ENCODE measurements at places on chromosomes 3 and 15.

DNA sequence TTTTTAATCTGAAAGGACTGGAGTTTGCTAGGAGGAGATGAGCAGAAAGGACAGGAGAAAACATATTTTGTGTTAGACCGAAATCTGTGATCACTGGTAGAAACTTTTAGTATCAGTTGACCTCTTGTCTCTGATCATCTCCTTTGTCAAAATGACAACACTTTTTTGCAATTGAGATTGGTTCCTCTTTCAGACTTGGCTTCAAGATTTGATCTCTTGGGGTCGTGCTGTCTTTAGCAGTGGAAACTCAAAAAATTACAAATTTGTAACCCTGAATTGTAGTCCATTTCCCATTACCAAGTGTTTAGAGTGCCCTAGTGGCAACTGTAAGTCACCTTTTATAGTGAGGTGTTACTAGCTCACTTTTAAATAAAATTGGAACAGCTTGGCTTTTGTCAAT lies 107.4 kb downstream of the KLHL25 start:
- DNase-seq = no peak

GRCh38 chr3:154095832-154096421 lies 25.3 kb upstream of the ARHGEF26 start:
- no peak for DNase-seq

GRCh38 chr15:65079580-65079979 lies 3.0 kb downstream of the KBTBD13 start:
- no peak for DNase-seq

- no peak for DNase-seq
Observed at GRCh38 chr3:117645561-117646242, 936.1 kb downstream of the TUSC7 start.

- no peak for DNase-seq
Observed at GRCh38 chr15:90165157-90165556, 36.0 kb upstream of the SEMA4B start.

DNA sequence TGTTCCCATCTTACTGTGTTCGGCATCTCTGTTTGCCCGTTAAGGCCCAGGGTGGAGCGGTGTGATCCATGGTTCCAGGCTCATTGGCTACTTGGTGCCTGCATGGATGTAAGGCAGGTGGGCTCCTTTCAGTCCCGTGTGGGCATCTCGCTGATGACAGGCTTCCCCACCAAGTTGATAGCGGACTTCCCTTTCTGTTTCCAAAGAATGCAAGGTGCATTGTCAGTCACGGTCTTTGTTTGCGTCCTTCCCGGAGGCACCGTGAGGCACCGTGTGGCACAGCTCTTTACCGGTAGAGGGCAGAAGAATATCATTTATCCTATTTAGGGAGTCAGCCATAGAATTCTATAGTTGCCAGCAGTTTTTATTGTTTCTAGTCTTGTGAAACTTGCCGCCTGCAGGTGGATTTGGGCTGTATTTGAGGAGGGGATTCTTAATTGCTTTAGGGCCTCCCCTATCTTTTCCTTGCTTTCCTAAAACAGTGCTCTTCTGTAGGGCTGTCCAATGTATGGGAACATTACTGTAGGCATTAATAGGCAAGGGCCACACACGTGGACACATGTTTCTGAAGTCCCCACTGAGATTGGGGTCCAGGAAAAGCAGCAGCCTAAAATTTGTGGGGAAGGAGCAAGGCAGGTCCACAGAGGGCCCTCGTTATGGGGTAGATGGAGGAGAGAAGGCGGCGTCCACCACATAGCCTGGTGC lies 244.1 kb downstream of the SLCO3A1 start:
- DNase-seq = peak; percentile 68

GRCh38 chr3:57598765-57599360 lies 1.7 kb upstream of the ARF4 start:
- no peak for DNase-seq

DNA sequence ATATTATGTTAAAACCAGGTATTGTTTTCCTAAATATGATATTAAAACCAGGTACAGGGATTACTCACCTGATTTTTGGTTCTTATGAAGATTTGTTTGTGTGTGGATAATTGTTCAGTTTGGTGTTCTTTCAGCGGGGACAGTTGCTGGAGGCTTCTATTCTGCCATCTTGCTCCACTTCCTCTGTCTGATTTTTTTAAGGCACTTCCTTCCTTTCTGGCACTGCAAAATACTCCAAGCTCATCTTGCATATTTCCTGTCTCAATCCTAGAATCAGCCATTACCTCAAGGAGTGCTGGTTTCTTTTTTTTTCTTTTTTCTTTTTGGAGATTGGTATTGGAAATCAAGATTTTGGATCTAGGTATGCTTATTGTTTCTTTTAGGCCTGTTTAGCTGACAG lies 229.9 kb downstream of the SV2B start:
- no peak for DNase-seq

- DNase-seq = no peak
Observed at GRCh38 chr3:55380561-55380960, 106.5 kb downstream of the WNT5A start.

DNA sequence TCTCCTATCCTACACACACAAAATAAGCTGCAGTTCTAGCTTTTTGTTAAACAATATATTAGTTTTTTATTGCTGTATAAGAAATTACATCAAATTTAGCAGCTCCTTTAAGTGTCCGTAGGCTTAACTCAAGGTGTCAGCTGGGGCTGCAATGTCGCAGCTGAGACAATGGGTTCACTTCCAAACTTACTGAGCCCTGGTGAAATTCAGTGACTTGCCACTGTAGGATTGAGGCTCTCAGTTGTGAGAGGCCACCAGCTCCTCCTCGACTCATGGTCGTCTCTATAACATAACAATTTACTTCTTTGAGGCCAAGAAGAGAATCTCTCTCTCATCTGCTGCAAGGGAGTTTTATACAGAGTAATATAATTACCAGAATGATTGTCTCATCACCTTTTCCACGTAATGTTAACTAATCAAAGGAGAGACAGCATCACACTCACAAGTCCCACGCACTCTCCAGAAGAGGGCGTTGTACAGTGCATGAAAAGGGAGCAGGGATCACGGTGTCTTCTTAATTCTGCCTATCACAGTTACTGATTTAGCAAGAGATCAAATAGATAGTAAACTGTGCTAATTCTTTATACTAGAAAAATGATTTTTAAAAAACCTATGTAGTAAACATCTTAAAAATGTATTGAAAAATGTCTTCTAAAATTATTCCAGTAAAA lies 735.6 kb upstream of the GBE1 start:
- no peak for DNase-seq

DNA sequence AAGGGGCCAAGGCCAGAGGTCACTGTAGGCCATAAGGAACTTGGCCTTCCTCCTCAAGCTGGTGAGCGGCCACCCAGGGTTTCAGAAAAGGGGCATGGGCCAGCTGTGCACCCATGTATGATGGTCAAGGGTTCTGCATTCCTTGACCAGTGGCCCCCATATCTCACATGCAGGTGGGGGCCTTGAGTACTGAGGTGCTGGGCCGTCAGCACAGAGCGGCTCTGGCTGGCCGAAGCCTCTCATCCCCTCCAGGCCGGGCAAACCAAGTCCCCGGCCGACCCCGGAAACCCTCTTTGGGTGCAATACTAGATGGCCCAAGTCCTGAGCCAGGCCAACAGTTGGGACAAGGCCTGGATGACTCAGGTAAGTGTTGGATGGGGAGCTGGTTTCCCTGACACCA lies 9.5 kb downstream of the ALG3 start:
- DNase-seq = no peak

DNA sequence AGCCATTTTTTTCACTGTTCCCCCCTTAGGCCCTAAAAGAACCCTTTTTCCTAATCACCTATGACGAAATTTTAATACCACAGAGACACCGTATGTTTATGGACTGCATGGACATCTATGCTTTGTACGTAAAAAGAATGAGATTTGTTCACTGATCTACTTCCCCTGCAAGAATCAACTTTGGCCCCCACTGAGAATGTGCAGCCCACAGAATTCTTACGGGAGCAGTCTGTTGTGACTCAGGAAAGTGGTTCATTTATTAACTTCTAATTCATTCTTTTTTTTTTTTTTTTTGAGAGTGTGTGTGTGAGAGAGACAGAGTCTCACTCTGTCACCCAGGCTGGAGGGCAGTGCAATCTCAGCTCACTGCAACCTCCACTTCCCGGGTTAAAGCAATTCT lies 17.6 kb downstream of the EIF4E3 start:
- DNase-seq = no peak

DNA sequence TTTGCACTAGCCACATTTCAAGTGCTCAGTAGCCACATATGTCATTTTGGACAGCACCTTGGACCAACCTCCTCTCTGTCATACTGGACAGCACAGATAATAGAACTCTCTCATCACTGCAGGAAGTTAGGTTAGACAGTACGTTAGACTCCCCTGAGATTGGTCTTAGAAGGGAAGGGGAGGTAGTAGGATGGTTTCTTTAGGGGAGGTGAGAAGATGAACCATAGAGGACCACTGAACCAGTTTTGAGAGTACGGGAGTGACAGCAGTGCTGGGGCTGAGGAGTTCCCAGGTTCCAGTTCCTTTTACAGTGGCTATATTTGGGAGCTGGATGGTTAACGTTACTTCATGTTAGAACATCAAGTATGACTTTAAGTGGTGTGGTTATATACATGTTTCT lies 7.8 kb downstream of the LRCH3 start:
- no peak for DNase-seq

- DNase-seq = no peak
Observed at GRCh38 chr15:62573876-62574275, 408.8 kb upstream of the C2CD4B start.

DNA sequence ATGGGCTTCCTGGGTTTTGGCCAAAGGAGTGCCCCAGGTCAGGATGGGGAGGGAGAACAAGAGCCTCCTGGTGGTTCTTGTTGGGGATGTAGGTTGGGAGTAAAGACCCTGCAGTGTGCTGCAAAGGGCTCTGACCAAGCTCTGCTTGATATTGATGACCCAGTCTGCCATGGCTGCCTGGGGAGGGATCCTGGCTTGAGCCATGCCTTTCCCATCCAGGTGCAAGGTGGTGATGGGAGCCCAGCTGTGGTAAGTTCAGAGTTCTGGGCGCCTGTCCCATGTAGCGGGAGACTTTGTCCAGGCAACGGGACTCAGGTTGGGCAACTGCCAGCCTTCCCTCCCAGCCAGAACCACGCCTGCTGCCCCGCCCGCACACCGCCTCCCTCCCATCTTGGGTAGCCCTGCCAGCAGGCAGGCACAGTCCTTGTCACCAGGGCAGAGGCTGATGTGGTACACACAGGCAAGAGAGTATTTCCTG lies 2.6 kb downstream of the GNAI2 start:
- no peak for DNase-seq

DNA sequence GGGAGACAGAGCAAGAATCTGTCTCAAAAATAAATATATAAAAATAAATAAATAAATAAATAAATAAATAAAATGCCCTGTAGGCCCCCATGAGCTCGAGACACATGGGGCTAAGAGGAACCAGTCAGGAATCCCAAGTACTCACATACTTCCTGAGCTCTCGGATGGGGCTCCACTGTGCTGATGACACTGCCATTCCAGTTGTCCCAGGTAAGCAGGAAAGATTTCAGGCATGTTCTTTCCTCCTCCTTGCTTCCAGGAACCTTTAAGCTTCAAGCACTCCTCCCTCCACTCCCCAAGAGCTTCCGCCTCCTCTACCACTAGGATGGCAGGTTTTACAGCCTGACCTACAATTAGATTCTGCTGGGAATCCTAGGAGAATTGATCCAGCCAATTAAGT lies 113.4 kb downstream of the SLC49A4 start:
- DNase-seq = no peak

GRCh38 chr3:5168110-5168509 lies 19.4 kb upstream of the EDEM1 start:
- DNase-seq = no peak

DNA sequence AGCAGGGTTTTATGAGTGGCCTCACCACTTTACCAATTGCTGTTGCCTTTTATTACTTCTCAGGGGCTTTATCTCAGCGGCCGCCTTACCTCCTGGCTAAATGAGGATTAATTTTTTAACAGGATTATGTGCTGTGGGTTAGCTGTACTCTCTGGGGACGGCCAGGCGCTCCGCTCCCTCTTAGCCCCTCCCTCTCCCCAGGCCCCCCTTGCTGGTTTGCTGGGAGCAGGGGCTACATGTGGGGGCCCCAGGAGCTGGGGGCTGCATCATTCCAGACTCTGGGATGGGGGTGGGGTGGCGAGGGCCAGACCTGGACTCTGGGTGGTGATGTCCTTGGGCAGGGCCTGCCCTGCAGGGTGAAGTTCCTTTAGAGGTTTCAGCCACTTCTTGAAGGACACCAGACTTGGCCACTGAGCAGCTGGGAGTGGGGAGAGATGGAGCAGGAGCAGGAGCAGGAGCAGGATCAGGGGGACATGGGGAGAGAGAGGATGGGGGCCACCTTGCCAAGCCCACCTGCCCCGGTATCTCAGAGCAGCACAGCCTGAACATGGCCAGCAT lies 196.1 kb downstream of the GOLGA6L6 start:
- DNase-seq = no peak

- DNase-seq = no peak
Observed at GRCh38 chr3:57046101-57046765, 14.2 kb upstream of the SPATA12 start.

DNA sequence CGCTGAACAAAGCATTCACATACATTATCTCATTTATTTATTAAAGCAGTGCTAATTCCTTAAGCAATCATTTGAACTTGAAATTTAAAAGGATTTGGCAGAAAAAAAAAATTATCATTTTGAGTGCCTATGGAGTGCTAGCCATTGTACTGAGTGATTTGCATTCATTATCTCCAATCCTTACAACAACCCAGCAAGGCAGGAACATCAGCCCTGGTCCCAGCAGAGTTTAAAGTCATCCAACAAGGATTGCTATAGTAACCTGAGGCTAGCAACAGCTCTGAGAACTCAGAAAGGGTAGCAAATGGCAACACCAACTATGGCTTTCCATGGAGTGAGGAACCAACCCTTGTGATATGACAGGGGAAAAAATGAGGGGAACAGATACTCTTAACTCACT lies 237.6 kb upstream of the SETMAR start:
- no peak for DNase-seq

DNA sequence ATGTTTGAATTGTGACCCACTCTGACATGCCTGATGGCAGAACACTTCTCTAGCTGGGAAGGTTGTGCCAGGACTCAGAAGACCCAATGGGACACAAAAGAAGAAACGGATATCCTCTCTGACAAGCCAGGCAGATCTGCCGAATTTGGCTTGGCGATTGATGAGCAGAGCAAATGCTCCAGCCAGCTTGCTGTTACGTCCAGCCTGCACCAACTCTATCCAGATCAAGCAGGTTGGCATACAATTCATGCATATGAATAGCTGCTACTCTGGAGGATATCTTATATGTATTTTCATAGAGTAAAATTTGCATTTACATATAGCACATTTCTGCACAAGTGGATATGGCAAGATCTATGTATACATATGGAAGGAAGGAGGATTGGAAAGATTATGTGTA lies 102.8 kb downstream of the PEX5L start:
- DNase-seq = no peak
